ENCODE measurements at places on chromosomes 5 and 9.
A peak's percentile ranks its signal among the peaks of the same experiment; 100 is the strongest.

DNA sequence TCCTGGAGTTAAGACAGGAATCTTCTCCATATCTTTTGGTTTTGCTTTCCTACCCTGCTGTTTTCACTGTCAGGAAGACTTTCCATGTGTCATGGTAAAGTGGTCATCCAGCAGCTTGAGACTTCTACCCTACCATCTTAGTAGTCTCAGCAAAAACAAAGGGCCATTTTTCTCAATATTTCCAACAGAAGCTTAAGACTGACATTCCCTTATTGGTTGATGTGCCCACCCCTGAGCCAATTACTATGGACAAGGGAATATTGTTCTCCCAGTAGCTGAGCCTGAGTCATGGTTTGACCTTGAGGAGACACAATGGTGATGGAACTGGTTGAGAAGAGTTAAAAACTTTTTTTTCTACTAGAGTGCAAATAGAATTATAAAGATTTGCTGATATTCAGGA lies 105.6 kb downstream of the CSNK1G3 start:
- DNase-seq = no peak

DNA sequence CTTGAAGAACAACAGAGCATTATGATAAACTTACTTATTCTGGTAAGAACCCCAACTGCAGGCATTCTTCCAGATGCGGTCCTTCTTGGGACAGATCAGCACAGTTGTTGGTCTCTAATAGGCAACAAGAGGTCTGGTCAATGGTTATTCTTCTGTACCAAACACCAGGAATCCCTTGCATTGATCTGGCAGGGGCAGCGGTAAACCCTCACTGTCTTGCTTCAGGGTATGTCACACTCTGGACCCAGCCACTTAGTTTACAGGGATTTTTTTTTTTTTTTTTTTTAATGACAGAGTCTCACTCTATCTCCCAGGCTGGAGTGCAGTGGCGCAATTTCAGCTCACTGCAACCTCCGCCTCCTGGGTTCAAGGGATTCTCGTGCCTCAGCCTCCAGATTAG lies 1.3 kb upstream of the FAM193B start:
- no peak for DNase-seq

- DNase-seq = no peak
These were observed 8.7 kb downstream of the PPP6C start for GRCh38 chr9:125180876-125181275.

DNA sequence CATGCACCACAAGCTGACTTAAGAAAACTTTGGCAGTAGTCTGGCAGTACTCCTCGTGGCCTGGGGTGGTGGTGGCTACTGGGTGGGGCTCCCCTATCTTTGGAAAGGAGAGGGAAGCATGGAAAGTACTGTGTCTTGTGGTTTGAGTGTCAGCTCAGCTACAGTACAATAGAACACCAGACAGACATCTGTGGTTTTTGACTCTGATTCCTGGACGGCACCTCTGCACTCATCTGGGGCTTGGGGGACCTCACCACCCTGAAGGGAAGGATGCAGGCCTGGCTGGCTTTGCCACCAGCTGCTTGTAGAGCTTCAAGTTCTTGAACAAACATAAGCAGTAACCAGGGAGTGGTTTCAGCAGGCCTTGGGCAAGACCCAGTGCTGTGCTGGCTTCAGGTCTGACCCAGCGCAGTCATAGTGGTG lies 40.6 kb downstream of the TNFSF8 start:
- no peak for DNase-seq

- no peak for DNase-seq
These were observed 1026.1 kb upstream of the DMAC1 start for GRCh38 chr9:8825585-8826147.

DNA sequence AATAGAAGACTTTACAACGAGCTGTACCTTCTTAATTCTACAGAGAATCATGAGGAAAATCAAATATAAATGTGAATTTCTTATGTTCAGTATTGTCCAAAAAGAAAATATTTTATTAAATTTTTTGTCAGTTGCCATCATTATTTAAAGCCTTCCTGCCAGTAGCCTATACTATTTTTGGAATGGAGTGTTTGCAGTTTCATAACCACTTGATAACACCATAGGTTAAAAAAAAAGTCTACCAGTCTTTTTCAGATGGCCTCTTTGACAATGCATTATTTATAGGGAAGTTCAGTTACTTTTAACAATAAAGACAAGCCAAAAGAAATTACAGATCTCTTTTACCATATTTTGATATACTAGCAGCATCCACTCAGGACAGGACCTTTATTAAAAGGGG lies 80.3 kb upstream of the CCDC152 start:
- DNase-seq = no peak

DNA sequence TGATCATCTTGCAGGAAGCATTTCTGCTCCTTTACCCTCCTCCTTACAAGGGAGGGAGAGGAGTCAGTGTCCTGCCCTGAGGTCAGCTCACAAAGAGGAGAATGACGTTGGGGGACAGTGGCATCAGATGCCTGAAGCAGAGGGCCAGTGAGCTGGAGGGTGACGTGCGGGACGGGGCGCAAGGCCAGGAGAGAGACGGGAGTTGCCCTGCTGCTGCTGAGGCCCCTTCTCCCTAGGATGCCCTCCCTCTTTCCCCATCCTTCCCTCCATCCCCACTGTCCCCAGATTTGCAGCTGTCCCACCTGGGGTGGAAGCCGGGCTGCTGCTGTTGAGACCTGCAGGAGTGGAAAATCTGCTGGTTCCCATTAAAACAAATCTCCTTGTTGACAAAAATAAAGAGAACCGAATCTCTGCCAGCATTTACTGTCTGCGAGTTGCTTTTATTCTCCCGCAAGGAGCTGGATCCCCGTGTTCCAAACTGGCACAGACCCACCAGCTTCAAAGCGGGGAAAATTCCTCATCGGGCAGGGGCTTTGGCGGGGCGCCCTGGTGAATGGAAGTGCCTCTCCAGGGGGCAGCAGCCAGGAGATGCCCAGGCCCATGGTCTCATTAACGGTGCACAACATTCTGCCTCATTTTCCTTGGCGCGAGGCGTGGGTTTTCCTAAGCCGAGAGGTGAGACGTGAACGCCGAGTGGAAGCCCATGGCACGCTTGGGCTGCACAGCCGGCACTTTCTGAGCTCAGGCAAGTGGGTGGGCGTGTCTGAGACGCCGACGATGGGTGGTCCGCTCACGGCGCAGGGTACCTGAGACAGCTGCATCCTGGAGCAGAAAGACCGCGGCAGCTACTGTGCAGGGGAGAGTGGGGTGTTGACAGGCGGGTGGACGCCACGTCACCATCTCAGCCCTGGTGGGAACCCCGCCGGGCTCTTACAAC lies 13.9 kb upstream of the COL5A1 start:
- no peak for DNase-seq

- no peak for DNase-seq
These were observed 9.4 kb upstream of the CNOT6 start for GRCh38 chr5:180484813-180485212.

DNA sequence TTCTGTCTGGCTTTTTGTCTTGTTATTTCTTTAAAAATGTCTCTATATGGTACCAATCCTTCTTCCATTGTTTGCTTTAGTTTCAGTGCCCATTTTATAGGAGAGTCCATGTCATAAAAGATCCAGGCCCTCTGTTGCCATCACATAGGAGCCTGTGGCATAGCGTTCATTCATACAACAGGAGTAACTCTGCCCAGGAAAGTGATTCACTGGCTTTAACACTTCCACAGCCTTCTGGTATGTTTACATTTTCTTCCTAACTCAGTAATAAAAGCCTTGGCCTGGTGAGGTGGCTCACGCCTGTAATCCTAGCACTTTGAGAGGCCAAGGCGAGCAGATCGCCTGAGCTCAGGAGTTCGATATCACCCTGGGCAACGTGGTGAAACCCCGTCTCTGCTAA lies 519.3 kb upstream of the PTGER4 start:
- DNase-seq = no peak

GRCh38 chr9:72149231-72149975 lies at the start of gene GDA:
GDA (plus strand) TSS chr9:72149440; CDS start chr9:72149560, 120 bp downstream.
- no peak for DNase-seq

- DNase-seq = peak; percentile 23
These were observed 243.7 kb downstream of the PIK3R1 start for GRCh38 chr5:68459093-68459809.

DNA sequence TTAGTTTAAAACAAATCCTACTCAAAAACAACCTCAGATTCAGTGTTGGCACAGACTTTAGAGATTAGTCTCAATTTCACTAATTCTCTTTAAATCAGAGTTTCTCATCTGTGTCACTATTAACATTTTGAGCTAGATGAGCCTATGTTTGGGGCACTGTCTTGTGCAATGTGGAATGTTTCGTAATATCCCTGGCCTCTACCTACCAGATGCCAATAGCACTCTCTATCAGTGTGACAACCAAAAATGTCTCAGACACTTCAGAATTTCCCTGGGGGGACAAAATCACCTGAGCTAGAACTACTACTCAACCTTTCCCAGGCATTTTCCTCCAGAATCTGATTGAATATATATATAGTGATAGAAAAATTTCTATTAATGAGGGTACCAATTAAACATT lies 465.2 kb upstream of the RGMB start:
- DNase-seq = no peak

GRCh38 chr9:111937781-111938426 lies 41.3 kb downstream of the UGCG start:
- no peak for DNase-seq

GRCh38 chr9:91766315-91767069 lies 183.5 kb downstream of the ROR2 start:
- peak; percentile 21 for DNase-seq

DNA sequence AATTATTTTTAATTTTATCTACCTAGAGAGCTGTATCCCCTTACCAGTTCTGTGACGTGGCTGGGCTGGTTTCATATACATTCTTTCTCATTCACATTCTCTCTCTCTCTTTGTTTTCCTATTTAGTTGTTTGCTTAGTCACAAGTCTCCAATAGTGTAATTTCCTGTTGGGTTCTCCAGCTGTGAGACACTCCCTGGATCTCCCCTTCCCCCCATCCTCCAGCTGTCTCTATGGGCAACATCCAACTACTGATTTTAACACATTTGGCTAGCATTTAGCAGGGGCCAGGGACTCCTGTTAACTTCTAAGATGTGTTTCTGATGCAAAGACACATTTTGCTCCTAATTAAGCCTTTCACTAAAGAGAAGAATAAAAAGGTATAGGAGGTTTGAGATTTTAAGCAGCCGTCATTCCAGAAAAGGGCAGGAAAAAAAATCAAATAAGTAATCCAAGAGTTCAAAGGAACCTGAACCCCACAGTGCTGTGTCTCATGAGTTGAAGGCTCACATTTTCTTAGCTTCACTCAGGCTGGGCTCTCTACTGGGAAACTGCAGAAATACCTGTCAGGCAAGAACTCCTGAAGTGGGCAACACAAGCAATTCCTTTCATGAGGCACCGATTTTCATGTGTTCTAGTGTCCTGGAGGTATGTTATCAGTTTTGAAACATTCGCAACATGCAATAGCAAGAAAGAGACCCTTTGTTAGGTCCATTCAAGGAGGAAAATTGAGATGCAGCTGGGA lies 198.7 kb upstream of the C9orf72 start:
- no peak for DNase-seq

DNA sequence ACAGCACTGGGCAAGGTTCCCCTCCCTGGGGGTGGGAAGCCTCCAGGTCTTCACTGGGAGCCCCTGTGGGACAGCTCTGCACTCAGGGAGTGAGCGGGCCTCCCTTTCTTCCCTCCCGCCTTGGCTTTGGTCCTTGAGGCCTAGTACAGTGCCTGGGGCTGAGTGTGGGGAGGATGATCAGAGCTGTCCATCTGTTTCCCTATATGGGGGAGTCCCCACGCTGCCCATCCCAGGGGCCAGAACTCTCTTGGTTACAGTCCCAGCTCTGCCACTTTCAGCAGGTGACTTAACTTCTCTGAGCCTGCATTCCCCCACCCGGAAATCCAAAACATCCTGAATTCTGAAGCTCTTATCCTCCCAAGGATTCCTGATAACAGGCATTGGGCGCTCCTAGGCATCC lies 42.6 kb downstream of the DAB2IP start:
- DNase-seq = no peak

DNA sequence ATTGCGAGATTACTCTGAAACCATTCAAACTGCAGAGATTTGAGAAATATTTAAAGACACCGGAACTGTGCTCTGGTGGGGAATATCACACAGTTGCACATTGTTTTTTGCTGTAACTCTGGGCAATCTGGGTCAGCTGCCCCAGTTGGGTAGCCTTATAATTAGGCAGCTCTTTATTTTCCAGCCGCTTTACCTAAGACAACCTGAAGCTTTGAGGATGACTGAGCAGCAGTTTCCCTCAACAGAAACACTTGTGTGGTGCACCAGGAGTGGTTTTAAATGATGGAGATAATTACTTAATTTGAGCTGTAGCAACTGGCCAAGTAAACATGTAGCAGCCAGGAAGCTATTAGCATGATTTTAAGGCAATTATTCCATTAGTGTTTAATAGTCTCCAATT lies 2.9 kb downstream of the PLCXD3 start:
- no peak for DNase-seq

- DNase-seq = no peak
These were observed 37.5 kb downstream of the CNOT8 start for GRCh38 chr5:154895606-154896561.

DNA sequence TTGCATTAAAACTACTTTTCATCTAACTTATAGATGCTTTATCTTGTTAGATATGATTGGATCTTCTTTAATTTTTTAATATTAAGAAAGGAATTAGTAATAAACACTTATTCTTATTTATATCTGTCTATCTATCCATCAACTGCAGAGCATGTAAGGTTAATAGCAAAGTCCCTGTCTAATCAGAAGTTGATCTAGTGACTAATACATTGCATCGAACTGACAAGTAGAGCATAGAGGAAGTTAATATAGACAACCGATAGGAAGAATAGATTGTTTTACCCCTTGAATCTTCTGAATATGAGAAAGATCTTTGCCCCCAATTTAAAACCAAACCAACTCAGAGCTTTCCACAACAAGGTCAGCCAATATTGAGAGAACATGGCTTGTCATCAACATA lies 862.0 kb upstream of the CDH6 start:
- no peak for DNase-seq

DNA sequence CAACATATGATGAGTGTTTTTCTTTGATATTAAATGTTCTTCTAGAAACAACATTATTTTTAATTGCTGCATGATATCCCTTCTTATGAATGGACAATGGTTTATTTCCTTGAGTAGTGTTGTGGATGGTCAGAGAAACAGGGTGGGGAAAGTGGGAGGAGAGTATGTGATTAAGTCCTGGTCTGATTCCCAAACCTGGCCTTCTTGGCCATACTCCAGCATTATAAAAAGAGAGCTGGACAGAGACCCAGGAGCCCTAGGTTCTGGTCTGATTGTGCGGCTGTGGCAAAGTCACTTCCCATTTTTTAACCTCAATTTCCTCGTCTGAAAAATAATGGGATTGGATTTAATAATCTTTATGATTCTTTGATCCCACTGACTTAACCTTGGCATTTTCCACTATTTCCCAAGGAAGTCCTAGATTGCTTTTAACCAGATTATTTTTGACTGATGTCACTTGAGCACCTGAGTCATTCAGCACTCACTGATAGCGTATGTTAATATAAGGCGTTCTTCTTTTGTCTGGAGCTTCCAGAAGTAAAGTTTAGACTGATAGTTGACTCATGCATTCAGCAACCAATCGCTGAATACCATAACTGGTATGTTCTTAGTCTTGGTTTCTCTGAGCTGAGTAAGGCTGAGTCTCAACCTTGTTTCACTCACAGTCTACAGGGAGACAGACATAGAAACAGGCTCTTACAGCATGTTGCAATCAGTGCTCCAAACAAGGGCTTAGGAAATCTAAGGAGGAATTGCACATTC lies 26.2 kb downstream of the OSMR start:
- DNase-seq = no peak

- no peak for DNase-seq
These were observed 14.1 kb downstream of the SLC25A46 start for GRCh38 chr5:110752953-110753352.
